Inflammatory macrophage treated with lipopolysaccharide for 1 hour (primary cell): ENCODE measurements at places on chromosomes 5 and 9.
A peak's percentile ranks its signal among the peaks of the same experiment; 100 is the strongest.

DNA sequence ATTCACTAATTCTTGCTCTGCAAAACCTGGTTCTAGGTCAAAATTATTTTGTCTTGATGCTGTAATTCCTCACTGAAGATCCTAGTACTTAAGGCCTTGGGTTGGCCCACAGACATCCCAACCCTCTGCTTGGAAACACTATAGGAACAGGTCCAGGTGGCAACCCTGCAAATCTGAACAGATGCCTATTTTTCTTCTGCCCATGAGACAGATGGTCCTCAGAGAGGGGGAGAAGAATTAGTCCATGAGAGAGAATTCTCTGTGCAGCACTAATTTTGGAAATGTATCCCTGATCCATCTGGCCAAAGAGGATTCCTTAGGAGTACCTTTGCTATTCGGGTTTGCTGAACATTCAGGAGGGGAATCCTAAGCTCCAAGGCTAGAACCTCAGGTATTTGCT, 156.3 kb downstream of the ELAVL2 start:
- DNase-seq = no peak

DNA sequence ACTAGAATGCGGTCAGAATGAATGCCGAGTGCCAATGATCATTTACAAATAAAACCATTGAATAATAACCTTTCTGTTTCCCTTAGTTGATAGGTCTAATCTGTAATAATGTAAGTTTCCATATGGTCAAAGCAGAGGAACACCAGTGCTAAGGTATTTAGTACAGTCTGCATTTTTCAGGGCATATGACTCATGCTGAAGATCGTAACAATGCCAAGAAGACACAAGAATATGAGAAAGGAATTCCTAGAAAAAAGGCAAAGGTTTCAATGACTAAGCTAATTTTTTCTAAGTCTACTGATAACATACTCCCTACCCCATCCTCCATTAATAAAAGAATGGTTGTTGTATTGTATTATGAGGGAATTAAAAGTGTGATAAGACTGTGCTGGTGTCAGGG, 2.8 kb downstream of the OR1L8 start:
- DNase-seq = no peak

DNA sequence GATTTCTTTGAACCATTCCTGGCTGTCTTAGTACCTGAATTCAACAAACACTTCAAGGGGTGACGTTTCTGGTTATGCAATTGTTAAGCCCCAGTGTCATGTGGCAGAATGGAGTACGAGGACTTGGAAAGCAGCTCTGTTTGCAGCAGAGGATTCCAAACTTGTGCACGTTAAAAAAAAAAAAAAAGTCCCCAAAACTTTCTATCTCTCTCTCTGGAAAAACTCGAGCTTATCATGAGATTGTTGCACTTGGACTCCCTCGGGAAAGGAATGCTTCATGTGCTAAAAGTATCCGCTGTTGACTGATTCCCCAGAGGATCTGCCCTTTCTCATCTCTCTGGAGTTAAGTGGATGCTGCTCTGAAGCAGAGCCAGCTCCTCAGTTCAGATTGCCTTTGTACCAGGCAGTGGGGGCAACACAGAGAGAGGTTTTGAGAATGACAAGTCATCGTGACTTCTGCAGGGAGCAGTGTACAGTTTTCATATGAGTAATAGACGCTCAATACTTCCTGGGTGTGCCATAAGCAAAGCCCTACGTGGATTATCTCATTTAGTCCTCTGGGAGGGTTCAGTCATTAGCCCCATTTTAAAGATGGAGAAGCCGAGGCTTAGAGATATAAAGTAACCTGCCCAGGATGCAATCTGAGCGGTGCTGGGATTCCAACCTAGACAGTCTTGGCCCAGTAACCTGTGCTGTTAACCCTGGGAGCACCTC, 28.1 kb downstream of the TMOD1 start:
- no peak for DNase-seq

- peak; percentile 2 for DNase-seq
Measured at GRCh38 chr5:138274189-138274853, at the start of gene GFRA3. Gene GFRA3, minus strand, starts transcription at chr5:138274621. Its CDS starts 197 bp downstream, at chr5:138274424.

DNA sequence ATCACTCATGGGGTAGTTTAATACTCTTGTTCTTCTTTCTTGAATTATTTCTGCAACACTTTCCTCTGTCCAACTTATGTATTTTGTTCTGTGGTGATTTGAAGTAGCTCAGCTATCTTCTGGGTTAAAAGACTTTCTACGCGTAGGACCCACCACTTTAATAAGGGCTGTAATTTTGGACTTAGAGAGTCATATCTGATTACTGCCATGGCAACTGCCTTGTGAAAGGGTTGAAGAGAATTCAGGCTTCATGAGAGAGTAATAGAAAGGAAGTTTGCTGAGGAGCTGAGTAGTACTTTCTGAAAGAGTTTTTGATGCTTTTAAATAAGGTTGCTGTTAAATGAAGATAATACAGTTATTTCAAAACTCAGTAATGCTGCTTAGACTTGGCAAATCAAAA, 89.5 kb downstream of the TLE4 start:
- no peak for DNase-seq

GRCh38 chr9:137300567-137301080, 1.4 kb downstream of the NRARP start:
- no peak for DNase-seq

DNA sequence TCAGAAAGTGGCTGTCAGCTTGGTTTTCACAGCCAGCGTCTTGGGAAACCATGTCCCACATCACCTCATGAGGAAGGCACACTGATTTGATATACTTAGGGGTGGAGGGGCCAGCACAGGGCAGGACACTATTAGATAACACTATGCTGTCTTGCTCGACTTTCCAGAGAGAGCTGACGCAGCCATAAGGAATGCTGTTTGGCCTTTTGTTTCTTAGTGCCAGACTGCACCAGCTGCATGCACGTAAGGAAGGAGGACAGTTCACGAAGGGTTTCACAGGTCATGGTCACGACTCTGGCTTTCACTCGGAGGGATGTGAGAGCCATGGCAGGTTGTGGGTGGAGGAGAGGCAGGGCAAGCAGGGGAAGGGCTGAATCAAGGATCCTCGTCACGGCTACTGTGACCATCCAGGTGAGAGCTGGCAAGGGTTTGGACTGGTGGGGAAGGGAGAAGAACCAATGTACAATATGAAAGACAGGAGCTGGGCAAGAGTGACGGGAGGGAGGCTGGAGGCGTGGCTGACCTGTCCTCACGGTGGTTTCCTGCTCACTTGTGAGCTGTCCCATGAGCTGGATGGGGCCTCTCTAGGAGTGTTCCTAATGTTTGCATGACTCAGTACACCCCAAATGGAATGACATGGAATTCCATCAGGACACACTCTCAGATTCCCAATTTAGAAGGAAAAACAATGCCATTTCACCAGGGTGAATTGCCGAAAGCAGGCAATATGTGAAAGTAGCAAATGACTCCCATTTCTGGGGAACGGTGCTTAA, 61.7 kb downstream of the OTULIN start:
- DNase-seq = no peak

- DNase-seq = no peak
Measured at GRCh38 chr5:133440467-133441115, 171.8 kb downstream of the FSTL4 start.

DNA sequence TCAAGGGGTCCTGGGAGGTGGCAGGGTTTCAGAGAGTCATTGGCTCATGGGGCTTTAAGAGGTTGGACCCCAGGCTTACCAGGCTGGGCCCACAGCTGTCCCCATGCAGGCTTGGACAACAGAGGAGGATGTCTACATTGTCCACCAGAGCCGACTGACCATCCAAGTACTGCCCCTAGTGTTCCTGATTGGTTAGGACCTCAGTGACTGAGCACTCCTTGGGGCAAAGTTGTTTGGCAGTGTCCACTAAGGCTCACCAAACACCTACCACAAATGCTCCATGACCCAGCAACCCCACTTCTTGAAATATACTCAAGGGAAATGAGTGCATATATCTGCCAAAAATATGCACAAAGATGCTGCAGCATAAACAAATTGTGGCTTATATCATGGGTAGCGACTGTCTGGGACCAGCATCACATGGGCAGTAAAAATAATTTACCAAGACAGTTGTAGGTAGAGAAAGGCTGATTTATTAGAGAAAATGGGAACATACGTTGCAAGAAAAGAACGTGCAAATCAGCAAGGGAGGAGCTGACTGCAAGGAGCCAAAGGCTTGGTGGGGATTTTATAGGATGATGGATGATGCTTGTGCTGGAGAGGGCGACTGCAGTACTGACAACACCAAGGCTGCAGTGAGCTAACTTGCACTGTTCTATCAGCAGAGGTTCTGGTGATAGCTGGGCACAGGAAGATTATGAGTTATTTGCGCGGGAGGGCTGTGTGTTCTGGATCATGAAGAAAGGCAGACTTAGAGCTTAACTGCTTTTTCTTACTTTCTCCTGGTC, 265.2 kb downstream of the GADD45G start:
- DNase-seq = no peak
